ENCODE measurements at places on chromosomes 11 and 22.

GRCh38 chr11:116513894-116514293, 258.9 kb downstream of the BUD13 start:
- no peak for DNase-seq

- DNase-seq, result no peak
Observed at GRCh38 chr22:47605886-47606285, 843.4 kb downstream of the TBC1D22A start.

DNA sequence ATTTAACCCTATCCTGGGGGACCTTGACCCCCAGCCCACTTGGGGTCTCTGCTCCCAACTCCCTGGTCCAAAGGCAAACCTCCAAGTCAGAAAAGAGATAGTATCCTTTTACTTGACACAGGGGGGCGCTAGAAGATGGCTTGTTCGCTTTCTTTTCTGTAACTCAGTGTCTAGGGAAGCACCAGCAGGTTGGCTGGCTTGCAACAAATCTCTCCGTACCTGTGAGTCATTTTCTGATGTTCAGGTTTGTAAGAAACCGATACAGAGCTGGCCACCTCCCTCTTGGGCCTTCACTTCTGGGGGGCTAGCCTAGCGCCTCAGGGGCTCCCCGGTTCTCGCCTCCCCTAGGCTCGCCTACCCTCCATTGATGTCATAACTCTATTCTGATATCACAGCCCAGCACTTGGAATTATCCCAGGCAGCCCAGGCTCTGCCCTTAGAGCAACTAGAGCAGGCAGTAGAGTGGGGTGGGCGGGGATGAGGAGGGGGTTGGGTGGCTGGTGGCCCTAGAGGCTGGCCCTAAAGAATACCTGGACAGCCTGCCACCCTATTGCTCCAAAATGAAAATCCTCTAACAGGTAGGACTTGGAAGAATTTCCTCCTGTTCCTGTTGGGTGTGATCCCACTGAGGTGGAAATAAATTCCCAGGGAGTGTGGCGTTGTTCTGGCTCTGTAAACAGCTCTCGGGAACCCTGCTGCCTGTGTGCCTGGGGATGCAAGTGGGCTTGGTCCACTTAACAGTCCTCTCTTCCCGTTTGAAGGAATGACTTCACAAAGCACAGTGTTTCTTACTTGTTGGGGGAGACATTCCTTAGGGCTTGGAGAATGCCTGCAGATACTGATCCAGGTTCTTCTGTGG, 69.4 kb downstream of the OSBP2 start:
- DNase-seq, result peak; percentile 21

DNA sequence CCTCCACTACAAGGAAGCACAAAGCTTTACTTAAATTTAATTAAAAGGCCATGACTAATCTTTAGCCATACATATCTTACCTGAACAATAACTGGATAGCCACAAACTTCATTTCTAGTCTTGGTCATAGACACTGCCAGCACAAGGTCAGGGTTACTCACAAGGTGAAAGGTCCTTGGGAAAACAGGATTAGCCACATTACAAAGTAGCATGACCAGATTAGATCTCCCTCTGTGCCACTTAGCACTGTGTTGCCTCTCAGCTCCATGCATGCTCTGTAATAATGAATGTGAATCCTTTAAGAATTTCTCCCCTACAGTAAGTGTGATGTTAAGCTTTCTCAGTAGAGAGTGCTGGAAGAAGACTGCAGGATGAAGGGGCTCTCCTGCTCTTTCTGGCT, 325.1 kb upstream of the MPPED2 start:
- DNase-seq, result no peak

DNA sequence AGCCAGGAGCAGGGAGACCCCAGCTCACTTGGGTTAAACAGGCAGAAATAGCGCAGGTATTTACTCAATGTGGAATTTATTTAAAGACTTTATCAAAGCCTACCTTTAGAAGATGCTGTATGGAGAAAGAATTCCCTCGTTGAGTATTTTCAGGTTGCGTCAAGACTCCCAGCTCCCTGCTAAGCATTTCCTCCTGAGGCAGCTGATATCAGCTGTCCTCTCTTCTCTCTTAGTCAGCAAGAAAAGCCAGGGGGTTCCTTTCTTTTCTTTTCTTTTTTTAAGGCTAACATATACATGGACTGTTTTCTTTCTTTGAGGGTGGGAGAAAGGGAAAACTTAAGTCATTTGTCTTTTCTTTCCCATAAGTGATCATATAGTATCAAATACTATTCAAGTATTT, 125.8 kb upstream of the POU2AF2 start:
- DNase-seq, result no peak

DNA sequence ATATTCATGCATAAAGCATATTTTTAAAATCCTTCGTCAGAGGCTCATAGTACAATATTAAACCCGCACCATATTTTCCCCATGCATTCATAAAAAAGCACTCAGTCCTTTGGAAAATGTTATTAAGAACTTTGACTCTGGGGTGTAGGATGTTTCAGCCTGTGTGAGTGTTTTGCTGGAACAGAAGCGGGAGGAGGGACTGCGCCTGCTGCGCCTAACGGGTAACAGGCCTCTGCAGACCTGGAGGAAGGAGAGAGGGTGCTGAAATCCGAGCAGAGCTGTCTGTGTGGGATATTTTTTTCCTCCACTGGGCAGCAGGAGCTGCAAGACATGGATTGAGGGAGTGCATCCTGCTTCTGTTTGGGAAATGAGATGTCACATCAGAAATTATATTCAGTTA, 483.0 kb downstream of the BRD1 start:
- DNase-seq, result no peak

GRCh38 chr11:78259777-78260487, 71.2 kb downstream of the USP35 start:
- no peak for DNase-seq

DNA sequence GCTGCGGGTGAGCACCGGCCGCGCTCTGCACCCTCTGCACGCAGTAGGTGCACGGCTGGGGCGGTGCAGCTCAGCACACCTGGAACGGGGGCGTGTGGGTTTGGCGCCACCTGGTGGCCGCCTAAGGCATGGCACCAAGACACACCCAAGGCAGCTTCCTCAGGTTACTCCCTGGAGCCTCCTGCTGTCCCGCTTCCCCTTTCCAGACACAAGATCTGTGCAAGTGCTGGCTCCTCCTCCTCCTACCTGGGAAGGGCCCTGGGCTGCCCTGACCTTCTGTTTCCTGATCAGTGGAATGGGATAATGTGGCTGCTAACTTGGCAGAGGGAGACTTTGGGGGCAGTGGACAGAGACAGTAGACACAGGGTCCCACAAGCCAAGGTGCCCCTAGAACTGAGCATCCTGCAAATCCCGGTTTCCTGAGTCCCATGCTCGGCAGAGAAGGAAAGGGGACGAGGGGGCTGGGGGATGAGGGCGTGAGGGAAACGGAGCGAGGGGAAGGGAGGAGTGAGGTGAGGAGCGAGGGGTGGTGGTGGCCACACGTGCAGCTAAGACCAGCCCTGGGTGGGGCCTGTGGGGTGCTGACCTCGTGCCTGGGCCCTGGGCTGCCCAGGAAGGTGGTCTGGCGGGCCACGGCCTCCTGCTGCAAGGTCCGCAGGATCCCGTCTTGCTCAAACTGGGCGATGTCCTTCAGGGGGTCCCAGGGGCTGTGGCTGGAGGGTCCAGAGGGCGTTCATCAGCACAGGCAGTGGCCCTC, 34.8 kb upstream of the CARS1 start:
- DNase-seq, result peak; percentile 24

DNA sequence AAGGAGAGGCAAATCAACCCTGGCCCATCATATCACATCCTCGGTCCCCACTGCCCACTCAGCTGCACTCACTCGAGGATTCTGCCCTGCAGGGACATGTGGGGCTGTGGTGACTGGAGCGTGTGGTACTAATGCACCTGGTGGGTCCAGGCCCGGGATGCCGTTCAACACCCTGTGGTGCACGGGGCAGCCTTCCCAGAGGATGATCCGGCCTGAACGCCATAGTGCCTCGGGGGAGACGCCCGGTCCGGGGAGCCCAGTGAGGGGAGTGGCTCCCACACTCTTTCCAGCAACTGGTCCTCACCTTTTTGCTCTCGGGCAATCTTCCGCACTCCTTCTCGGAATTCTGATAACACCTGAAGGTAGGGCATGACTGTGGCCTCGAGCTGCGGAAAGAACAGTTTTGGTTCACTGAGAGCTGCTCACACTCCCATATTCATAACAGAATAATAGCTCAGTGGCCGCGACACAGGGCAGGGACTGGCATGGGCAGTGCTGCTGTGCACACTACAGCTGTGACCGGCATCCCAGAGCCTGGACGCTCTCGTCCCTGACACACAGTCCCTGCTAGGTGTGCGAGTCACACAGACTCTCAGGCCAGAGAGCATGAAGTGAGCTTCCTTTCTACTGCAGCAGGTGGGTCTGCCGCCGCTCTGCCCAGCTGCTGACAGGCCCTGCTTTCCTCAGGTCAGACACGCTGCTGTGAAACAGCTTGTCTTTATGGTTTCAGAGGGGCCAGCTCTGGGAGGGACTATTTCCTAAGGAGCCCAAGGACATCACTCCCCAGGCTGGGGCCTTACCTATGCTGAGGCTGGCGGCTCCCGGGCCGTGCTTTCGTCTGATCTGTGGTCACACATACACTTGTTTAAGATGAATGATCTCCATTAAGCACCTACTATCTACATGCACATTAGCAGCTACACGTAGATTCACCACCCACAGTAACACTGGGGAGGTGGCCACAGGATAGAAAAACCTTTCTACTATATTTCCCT, 20.1 kb upstream of the NAP1L4 start:
- no peak for DNase-seq

GRCh38 chr11:112470355-112470754, 209.7 kb upstream of the PLET1 start:
- no peak for DNase-seq

- peak; percentile 38 for DNase-seq
Observed at GRCh38 chr22:45577746-45578523, 75.3 kb downstream of the FBLN1 start.

DNA sequence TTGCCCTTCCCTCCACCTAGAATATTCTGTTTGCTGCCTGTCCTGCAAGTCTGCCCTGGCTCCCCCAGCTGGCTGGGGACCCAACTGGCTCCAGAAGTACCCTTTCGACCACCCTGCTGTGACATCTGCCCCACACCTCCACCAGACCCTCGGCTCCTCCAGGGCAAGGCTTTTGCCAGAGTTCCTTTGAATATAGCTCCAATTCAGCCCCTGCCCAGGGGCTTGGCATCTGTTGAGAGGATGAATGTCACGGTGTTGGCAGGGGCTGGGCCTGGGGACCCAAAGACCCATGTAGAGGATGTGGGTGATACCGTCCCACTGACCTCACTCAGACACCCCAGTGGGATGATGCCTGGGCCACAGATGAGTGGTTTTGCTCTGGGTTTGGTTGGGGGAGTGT, 4.0 kb downstream of the NLRP6 start:
- no peak for DNase-seq

- DNase-seq, result no peak
Observed at GRCh38 chr11:10866893-10867331, 9.1 kb upstream of the ZBED5 start.

DNA sequence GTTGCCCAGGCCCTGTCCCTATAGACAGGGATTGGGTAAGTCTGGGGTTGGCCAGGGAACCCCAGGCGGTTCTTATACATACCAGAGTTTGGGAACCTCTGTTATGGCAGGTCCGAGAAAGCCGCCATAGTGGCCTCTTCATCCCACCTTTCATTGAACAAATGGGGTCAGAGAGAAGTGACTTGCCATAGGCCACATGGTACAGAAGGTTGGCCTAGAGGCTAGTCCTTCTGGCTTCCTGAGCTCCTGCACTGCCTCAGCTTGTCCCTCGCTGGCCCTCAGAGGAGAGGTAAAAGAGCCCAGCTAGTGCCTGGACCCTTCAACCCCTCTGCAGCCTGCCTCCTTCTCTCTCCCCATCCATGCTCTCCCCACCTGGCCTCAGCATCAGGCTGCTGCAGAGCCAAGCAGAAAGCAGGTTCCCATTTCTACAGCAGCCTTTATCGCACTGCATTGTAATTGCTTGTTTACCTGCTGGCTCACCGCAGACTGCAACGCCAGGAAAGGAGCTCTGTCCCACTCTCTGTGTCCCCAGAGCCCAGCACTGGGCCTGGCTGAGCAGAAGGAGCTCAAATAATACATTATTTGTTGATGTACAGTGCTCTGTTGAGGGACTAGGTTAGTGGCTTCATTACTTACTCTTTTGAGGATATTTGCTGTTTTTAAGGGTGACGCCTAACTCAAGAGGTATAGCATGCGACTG, 103.6 kb downstream of the TRIM29 start:
- no peak for DNase-seq

DNA sequence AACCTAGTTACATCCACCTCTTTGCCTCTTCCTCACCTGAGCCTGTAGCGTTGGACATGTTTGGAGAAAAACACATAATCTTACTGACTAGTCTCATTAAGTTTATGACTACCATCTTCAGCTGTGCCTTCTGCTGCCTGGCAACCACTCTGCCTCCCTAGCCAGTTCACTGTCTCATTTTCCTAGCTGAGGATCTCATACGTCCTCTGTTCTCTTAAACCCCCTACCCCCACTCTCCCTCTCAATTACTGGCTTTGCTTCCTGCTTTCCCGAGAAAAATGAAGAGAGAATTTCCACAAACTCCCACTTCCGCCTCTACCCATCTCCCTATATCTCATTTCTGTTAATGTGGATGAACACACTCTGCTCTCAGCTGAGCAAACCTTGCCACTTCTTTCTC, 239.3 kb upstream of the POU2AF2 start:
- DNase-seq, result no peak

DNA sequence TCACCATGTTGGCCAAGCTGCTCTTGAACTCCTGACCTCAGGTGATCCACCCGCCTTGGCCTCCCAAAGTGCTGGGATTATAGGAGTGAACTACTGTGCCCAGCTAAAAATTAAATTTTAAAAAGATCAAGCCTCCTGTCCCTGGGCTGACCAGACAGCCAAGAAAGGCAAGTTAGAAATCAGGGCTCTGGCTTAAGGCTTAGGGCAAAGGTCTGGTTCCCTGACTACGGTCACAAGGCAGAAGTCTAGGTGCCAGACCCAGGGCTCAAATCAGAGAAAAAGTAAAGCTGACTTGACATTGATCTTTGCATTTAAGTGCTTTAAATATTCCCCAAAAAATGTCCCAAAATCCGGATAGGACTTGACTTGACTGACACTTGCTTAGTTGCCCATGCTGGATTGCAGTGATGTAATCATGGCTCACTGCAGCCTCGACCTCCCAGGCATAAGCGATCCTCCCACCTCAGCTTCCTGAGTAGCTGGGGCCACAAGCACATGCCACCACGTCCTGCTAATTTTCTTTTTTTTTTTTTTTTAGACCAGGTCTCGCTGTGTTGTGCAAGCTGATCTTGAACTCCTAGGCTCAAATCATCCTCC, 17.3 kb upstream of the CRKL start:
- no peak for DNase-seq

DNA sequence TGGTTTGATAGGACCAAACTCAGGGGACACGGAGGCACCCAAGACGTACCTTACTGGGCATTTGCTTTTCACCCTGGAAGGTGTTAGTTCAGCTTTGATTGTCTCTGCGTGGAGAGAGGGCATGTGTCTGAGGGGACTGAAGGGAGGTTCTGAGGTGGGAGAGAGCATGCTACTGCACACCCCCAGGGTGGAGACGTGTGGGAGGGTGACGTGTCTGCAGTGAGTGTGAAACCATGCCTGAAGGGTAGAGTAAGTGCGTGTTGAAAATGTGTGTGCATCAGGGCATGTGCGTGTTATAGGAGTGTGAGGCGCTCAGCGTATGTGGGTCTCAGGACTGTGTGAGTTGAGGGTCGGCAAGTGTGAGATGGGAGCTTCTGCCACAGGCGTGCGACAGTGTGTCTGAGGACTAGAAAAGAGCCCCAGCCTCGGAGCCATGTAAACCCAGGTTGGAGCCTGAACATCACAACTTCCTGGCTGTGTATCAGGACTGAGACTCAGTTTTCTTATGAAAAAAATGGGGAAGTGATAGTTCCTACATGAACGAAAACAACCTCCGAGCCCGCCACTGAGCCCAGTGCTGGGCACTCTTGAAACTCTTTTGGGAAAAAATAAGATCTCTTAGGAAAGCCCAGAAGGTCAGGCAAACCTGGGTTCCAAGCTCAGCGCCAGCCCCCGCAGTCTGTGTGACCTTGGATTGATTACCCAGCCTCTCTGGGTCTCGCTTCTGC, 11.8 kb upstream of the KCNJ11 start:
- DNase-seq, result no peak

Measured in activated CD8-positive, alpha-beta memory T cell treated with anti-CD3 and anti-CD28 coated beads for 4 hours (primary cell).